Cortex of kidney (tissue), 1 donor: ENCODE measurements at places on chromosomes 5 and 9.

GRCh38 chr5:158268286-158268685 is 409.3 kb upstream of the CLINT1 start:
- no peak for DNase-seq

DNA sequence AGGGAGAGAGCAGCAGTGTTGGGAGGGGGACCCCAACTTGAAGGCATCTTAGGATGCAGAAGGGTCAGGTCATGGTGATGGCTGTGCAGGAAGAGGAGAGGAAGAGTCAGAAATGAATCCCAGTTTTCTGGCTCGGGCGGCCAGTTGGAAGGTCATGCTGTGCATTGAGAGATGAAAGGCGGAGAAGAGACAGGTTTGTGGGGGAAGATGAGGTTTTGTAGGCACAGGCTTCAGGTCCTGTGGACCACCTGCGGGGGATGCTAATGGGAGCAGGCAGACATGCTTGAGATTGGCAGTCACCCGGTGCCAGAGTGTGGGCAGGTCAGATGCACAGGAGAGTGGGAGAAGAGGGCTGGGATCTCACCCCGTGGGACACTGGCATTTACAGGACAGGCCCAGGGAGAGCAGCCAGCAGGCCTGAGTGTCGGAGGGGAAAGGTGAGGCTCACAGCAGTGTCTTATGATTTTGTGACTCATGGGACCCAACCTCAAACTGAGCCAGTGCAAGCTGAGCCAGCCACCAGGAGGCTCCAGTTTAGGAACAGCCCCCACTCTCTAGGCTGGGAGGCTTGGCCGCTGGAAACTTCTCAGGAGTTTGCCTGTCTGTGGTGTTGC is 17.5 kb downstream of the STXBP1 start:
- no peak for DNase-seq

DNA sequence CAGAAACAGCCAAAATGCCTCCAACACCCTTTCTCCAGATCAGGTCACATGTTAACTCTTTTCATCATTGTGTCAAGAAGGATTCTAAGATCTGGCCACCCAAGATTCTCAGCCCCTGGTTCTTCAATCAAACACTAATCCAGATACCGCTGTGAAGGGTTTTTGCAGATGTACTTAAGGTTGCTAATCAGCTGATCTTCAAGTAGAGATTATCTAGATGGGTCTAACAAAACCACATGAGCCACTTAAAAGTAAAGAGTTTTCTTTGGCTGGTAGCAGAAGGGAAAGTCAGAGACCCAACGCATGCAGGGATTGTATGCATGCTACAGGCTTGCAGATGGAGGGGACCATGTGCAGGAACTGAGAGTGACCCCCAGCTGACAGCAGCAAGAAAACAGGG is 267.9 kb downstream of the CDK5RAP2 start:
- DNase-seq: no peak

DNA sequence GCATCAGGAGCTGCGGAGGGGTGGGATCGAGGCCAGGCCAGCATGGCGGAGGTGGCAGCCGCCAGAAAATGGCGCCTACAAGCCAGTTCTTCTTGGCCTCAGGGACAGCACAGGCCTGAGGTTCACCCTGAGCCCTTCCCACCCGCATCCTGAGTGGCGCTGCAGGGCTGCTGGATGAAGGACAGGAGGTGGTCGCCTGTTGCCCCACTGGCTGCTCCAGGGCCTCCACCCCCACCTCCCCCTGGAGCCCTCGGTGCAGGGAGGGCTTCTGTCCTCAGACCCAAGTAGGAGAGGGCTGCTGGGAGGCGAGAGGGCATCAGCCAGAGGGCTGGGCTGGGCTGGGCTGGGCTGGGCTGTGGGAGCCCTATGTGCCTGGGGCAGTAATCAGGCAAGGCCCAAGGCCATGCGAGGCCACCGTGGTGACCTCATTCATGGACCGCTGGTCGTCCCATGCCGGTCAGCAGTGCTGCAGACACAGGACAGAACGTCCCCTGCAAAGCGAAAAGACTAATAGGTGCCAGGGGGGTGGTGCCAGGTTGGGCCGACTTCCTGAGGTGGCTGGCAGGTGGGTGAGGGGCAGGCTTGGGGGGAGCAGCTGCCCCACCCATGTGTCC is 13.8 kb downstream of the GPSM1 start:
- DNase-seq: no peak

- no peak for DNase-seq
Observed at GRCh38 chr9:35958104-35958837, at the start of gene OR2S2. Gene OR2S2 (minus strand): TSS chr9:35958154. CDS start chr9:35958098, 56 bp downstream.

DNA sequence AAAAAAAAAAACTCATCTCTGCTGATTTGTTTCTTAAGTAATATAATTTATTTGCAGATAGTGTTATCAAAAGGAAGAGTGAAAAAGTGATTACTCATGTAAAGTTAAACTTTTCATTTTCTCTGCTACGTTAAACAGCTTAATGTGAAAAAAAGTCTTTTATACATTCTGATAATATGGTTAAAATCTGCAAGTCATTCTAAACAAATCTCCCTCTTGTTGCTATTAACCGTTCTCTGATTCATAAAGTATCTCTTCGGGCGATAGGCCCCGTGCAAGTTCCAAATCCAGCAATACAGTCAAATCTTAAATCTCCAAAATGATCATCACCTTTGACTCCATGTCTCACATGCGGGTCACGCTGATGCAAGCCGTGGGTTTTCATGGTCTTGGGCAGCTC is 732.0 kb downstream of the TAF11L14 start:
- DNase-seq: no peak

DNA sequence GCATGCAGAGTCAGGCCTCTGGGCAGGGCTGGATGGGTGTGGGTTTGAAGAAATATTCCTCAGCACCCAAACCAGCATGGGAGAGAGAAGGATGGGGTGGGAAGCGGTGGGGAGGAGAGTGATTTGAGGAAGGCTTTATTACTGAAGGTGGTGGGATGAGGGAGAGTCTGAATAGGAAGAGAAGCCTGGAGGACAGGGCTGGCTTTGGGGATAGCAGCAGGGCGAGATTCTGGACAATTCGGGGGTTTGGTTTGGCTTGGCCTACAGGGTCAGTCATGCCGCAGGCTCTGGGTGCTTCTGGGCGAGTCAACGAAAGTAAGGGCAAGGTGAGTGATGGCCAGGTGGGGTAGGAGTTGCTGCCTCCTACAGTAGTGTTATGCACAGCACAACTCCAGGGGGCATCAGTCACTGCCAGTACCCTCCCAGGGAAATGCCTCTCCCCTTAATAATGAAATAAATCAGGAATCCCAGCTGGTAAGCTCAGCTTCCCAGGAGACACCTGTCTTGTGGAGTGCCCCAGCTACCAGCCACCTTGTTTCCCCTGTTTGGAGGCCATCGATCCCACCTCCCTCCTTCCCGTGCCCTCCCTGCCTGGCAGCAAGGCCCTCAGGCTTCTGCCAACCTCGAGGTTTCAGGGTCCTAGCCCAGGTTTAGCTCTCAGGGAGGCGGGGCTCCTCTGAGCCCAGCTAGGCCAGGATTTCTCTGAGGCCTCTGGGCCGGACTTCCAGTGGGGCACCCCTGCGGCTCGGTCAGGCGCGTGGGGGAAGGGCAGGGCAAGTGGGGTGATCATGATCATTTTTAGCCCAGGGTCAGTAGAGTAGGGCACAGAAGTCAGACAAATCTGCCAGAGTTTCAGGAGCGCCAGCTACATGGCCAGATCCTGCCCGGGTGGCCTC is 741 bp upstream of the NKX2-5 start:
- DNase-seq: no peak

DNA sequence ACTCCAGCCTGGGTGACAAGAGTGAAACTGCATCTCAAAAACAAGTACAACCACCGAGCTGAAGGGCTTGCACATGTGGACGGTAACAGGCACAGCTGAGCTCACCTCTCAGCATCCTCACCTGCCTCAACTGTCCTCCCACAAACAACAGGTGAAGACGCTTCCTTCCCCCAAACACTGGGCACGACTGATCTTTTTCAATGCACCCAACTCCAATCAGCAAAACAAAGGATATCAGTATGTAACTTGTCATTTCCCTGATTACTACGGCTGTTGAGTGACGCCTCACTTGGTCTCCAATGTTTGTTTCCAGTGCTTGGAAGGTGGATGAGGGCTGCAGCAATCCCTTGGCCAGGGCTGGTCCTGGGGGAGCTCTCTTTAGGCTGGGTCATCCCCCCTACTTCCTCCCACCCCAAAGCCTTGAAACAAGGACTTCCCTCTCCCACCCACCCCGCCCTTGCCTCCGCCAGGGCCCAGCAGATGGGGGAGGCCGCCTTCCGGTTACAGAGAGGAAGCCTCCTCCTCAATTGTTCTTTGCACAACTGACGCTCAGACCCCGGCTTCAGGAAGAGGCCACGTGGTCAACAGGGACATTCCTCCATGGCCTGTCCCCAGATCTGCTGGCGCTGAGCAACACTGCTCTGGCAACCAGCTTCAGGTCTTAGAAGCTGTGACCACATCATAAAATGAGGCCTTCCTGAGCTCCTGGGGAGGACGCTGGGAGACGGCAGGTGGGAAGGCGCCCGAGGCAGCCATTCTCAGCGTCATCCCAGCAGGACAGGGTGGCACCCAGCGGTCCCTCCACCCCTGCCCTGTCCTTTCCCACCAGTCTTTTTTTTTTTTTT is 5.9 kb downstream of the FAM78A start:
- DNase-seq: no peak

DNA sequence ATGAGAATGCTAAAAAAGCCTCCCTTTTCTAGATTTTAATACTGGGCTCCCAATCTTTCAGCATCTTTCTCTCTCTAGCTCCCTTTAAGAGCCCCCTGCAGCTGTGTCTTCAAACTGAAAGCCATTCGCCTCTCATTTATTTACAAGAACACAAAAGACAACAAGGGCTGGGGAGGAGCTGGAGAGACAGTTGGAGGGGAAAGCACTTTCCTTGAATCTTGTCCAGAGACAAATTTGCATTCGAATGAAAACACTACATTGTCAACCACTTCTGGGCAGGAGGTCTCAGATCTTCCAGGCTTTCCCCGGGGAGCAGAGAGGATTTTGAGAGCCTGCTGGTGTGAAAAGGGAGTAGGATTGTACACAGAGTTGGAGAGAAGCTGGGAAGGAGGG is 518.3 kb downstream of the CTNND2 start:
- no peak for DNase-seq

GRCh38 chr9:93205045-93205768 is 21.3 kb downstream of the WNK2 start:
- DNase-seq: no peak

- DNase-seq: no peak
Observed at GRCh38 chr9:4020755-4021296, 279.0 kb downstream of the GLIS3 start.

DNA sequence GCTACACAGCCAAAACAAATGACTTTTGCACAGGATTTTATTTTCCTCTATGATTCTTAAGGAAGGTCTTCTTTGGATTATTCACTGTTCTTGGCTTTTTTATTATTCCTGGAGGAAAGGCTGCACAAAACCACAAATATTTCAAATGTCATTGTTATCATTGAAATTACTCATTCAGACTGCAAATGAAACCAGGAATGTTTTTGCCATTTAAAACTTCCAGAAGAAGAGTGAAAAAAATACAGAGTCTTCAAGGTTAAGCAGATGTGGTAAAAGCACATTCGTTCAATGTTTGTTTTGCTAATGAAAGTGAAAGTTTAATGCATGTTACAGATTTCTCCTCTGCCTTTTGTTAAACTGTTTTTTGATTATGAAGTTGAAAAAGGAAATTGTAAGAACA is 238.2 kb downstream of the TLE4 start:
- DNase-seq: no peak

GRCh38 chr9:117616431-117616831 is 87.8 kb upstream of the TLR4 start:
- no peak for DNase-seq
